ENCODE measurements at places on chromosomes 11 and 22. TPM values are rescaled to one million over a fixed set of nuclear protein-coding genes. Genes with fewer than 3 reads are reported as not detected.

CASP5 gene
- not detected for total RNA-seq

CRYAB gene
- total RNA-seq, result 57.6 TPM

STK33 gene
- 19.8 TPM for total RNA-seq

C22orf39 gene
- total RNA-seq, result 33.5 TPM

SLC37A2 gene
- 1.3 TPM for total RNA-seq

Measured in ovary (tissue), 10 donors.